ENCODE measurements at places on chromosomes 3 and 15.

GRCh38 chr15:87567406-87568030, 689.0 kb downstream of the NTRK3 start:
- no peak for DNase-seq

- no peak for DNase-seq
Measured at GRCh38 chr15:93340406-93340805, 251.4 kb upstream of the RGMA start.

DNA sequence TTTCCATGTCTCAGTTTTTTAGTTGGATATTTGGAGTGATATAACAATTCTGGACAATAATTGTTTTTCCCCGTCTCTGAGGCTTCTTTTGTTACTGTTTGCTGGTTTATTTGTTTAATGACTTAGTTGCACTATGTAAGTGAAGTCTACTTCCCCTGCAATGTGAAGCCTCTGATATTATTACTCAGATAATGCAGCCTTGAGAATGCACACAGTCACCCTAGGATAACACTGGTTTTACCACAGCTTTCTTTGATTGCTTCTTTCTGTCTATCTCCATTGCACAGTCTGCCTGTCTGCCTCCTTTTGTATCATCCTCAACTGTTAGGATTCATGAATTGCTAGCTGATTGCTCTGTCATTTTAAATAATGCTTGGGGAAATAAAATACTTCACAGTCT, 208.7 kb upstream of the ROBO1 start:
- DNase-seq: no peak

- no peak for DNase-seq
Measured at GRCh38 chr15:78790027-78790426, 21.2 kb downstream of the ADAMTS7 start.

DNA sequence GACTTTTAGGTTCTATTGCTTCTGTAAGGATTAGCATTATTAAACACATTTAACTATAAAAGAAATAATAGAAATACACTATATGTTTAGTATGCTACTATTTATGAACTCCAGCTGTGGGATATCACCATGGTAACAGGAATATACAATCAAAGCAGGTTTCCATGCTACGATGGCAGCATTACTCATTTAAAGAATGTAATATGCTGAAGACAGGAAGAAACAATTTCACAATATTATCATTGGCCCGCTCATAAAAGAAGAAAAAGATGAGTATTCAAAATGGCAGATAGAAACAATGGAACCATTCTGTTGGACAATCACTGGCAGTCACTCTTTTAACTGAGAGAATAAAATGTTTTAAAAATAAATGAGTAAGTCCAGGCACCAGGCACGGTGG, 153.4 kb downstream of the CBLB start:
- DNase-seq: no peak

DNA sequence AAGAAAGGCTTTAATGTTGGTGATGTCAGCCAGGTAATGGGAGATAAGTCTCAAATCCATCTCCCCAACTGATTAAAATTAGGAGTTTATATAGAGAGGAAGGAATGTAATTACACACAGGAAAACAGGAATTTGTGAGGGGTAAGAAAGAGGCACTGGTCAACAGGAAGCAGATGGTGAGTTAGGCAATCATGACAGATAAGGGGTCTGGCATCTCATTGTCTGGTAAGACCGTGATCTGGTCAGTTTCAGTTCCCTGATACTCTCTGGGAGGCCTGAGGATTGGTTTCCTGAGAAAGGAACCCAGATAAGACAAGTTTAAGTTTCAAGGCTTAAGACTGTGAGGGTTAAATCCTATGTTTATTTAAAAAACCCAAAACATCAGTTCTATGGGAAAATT, 414.7 kb upstream of the ARRDC4 start:
- no peak for DNase-seq

- no peak for DNase-seq
Measured at GRCh38 chr3:62999158-62999557, 123.9 kb upstream of the CADPS start.

DNA sequence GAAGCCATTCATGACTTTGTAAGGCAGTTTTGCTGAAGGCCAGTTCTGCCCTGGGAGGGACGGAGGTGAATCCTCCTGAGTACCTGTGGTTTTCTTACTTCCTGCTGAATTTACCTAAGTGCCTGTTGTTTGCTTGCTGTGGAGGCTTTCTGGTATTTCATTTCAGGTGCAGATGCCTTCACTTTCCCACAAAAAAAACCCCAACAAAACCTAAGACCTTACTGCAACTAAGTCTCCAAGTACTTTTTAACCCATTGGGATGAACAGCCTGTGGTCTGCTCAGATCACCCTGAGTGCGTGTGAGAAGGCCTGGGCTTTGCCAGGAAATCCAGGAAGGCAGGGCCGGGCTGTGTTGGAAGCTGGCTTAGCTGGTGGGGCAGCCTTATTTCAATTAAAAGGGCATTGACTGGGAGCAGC, 65.3 kb downstream of the IGF1R start:
- no peak for DNase-seq

DNA sequence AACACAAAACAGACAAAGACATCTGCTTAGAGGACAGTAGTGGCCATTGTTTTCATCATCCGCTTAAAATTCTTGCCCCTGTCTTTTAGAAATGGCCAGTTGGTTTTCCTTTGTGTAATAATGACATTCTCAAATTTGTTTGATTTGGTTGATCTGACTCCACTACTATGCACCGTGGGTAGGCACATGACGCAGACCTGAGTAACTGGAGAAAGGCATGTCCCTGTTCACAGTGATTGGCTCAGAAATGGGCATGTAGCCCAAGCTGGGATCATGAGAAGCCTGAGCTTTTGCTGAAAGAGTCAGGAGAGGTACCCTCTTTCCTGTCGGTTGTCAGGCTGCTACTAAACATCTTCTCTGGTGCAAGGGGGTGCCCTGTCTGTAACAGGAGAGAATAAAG, 36.6 kb upstream of the MAGI1 start:
- no peak for DNase-seq

GRCh38 chr3:108603691-108604090, 14.2 kb downstream of the DZIP3 start:
- DNase-seq: no peak

DNA sequence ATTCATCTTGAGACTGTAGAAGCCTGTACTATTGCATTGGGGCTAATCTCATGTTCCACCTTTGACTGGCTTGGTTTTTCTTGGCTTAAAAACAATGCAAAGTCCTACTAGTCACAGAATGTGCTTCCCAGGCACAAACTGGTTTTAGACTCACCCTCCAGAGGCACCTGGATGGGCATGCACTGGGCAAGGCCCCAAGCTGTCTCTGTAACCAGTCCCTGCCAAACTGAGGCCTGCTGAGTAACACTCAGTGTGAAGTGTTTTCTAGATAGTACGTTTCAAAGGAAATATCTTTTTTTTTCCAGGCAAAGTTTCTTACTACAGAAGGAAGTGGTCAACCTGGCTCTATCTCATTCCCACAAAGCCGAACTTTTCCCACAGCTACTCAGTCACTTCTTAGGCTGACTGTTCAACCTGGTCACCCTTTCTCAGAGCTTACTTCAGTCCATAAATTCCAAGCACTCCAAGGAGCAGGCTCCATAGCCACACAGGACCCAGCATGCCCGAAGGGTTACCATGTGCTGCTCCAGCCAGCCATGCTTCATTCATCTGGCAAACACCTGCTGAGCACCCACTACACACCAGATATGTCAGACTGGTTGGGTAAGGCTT, 57.4 kb downstream of the NPTN start:
- DNase-seq: no peak

- DNase-seq: no peak
Measured at GRCh38 chr3:149586871-149587270, 71.0 kb downstream of the WWTR1 start.

DNA sequence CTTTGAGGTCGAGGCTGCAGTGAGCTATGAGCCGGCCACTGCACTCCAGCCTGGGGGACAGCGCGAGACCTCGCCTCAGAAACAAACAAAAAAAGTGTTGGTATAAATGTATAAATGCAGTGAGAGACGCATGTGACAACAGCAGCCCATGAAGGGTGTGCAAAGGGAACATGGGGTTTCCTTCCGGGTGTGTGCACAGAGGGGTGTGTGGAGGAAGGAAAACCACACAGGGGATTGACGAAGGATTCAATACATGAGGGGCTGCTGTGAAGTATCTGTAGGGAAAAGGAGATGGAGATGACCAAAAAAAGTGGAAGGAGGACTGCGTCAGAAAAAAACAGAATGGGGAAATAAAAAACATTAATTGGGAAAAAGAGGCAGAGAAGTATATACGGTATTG, 1.1 kb downstream of the MTFMT start:
- no peak for DNase-seq

DNA sequence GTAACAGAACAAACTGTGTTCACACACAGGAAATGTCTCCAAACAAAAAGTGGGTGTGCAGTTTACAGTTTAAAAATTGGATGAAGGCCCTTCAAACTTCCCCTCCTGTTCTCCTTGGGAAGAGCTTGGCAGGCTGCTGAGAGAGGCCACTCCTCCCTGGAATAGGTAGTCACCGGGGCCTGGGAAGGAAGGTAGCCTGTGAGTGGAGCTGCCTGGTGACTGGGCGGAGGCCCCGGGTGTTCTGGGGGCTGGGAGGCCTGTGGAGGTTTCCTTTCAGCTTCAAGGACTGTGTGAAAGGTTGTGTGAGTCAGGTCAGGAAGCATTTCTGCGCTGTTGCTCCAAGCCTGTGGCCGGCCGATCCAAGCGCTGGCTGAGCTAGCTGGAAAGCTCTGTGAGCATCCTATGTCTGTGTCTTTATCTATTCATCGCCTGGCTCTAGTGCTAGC, 14.1 kb downstream of the SLCO3A1 start:
- DNase-seq: no peak

Measured in NCI-H187 treated with DMSO at 0.1 percent for 48 hours (cell line).